ENCODE measurements at places on chromosomes 6 and 20.

DNA sequence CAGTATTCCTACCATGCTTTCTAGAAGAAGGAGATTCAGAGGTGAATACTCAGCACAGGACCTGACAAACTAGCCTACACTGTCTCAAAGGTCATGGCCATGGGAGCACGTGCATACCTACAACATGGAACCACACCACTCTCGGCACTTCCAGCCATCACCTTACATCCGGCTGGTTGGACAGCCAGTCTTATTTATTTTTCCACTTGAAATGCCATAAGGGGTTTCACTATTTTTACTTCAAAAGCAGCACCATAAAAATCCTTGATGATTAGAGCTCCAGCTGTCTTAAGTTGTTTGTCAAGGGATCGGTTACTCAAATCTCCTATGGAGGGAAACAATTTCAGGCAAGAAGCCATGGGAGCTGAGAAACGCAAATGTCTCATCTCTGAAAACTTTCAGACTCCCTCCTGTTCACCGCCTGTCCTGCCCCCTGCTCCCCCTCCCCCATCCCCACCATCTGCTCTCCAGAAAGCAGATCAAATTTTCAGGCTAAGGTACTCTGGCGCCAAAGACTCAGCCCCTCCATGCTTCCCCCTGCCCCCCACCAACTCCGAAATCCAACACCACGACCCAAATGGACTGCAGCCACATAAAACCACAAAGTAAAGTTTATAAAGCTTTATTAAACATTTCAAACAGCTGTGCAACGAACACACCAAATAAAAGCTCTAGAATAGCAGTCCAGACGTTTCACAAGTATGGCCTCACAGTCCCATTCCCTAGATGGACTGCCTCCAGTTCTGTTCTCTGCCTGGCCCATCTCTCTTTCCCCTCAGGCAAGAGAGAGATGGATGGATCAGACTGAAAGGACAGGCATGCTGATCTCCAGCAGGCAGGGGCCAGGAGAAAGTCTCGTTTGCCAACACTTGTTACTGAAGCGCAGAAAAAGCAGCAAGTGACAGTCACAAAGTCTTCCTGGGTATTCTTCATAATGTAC lies 4.0 kb upstream of the NNAT start:
- DNase-seq: peak; percentile 47

GRCh38 chr6:82370788-82371187 lies 7.2 kb downstream of the TPBG start:
- DNase-seq: no peak

GRCh38 chr6:108561742-108562502 lies 1.2 kb downstream of the FOXO3 start:
- peak; percentile 42 for DNase-seq

GRCh38 chr20:35264755-35265154 lies 13.2 kb downstream of the MMP24OS start:
- DNase-seq: no peak

- no peak for DNase-seq
These were observed 66.7 kb downstream of the GCNT2 start for GRCh38 chr6:10587656-10588406.

DNA sequence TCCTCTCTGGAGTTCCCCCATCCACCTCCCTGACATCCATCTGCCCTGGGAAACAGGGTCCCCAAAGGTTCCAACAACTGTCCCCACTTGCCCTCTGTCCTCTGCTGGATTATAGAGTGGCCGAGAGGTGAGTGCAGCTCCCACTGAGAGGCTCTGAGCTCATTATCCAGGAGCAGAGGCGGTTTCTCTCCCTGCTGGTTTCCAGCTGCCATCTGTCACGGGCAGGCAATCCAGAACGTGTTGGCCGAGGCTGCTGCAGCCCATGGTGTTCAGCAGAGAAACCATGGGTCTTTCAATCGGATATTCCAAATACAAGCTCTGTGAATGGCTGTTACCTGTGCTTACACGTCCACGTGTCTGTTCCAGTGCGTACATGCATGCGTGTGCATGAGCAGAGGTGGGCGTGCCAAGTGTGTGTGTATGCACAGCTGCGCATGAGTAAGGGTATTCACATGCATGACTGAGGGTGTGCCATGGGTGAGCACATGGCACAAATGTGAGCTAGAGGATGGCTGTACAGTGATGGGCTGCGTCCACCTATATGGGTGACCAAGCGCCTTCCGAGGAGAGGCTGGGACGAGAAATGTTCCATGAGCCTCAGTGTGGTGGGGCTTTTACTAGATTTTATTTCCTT lies 183.7 kb upstream of the PMEPA1 start:
- no peak for DNase-seq

DNA sequence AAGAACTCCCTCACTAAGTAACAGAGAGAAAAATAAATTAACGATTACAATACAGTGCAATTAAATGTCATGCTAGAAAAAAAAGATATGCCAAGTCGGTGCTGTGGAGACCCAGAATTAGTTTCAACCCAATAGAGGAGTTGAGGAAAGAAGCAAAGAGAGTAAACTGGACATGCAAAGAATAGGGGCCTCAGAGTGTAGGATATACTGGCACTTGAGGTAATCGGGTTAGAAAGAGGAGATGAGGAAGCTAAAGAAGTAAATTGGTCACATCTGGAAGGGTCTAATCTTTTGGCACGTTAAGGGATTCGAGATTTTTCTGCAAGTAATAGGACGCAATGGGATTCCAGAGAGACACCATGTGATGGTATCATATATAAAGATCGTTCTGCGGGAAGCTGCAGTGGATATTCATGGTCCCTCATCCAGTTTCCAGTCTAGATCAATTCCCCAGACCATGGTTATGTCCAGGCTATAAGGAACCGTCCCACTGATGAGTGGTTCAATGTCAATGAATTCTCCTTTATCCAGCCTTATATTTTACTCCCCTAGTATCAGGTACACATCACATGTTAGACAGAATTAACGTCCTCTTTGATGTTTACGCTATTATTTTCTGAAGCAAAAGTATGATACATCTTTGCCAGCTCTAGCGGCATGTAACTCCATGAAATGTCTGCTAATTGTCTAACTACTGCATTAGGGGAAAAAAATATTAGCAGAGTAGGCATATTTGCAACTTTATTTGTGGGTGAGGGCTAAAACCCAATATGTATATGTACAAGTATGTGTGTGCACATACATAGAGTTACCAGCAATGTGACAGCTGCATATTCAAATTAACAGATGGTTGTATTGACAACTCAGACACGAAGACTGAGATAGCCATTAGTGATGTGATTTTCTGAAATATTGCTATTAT lies 1.1 kb upstream of the TBC1D32 start:
- DNase-seq: peak; percentile 23

- DNase-seq: no peak
These were observed 203.6 kb downstream of the PLCB1 start for GRCh38 chr20:8335495-8336195.
